ENCODE measurements at places on chromosomes 7 and 10.
A peak's percentile ranks its signal among the peaks of the same experiment; 100 is the strongest.

GRCh38 chr7:19117870-19118608 lies 603 bp upstream of the TWIST1 start:
- no peak for DNase-seq

- DNase-seq = peak; percentile 65
These were observed 51.2 kb upstream of the LAMB4 start for GRCh38 chr7:108181073-108181985.

GRCh38 chr7:13179775-13180523 lies 492.5 kb downstream of the ARL4A start:
- no peak for DNase-seq

DNA sequence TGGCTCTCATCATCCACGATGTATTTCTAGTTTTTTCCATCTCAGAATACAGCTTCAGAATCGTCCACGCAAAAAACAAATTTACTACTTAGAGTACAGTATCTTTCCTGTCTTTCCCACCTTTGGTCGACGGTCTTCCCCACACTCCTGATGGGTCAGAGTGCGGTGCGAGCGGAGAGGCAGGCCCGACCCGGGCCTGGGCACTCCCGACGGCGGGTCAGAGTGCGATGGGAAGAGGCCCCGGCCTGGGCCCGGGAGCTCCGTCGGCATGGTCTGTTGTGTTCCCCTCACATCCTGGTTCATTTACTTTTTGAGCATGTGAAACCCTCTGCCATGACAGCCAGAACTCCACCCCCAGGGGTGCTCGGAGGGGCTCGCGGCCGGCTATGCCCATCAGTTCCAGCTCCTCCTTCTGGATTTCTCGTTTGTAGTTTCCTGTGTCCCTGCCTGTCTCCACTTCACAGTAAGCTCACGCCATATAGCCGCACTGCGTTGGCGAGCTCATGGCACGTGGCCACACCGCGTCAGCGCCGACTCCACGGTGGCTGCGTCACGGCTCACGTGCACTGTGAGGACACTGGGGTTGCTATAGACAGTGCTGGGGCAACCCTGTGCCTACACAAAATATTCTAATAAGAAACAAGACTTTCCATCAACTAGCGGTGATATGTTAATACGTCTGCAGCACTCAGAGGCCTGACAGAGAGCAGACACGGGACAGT lies 7.8 kb downstream of the COX19 start:
- no peak for DNase-seq

DNA sequence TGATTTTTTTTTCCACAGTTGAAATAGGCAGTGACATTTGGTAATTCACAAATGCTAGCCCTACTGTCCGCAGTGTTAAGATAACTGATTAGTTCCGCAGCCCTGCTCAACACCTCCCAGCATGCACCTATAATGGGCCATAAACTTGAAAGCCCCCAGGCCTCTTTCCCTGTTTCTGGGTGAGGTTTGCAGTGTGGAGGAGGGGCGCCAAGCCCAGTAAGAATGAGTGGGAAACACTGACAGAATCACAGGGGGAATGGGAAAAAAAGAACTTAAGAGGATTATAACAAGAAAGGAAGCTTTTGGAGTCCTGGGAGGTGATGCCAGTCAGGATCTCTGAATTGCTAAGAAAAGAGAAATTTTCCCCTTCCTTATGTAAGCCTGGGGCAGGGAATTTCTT lies 39.6 kb upstream of the SP8 start:
- no peak for DNase-seq

DNA sequence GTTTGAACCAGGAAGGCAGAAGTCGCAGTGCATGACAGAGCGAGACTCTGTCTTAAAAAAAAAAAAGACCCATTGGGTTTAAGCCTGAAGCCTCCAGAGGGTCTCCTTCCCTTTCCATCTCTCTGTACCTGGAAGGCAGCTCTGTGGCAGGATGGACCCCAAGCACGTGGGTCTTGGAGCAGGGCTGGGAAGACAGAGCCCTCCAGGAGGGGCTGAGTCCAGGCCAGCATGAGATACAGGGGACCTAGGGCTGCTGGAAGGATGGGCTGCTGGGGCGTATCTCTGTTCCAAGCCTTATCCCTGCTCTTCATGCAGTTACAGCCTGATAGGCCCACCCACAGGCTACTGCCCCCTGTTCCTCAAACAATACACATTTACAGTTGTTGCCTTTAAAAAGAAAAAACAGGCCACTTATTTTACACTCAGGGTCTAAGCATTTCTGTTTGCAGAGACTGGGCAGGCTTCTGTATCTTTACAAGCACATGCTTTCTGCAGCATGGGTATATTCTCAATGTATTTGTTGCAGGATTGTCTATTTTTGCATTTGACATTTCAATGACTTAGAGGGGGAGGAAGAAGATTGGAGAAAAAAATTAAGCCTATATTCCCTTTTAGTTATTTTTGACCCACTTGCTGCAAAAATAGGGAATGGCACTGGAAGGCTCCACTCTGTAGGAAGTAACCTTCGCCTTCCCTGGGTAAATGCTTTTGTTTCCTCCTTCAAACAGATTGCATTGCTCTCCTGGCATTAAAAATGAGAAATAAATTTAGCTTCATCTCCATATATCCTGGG lies 60.1 kb downstream of the FAM171A1 start:
- no peak for DNase-seq

DNA sequence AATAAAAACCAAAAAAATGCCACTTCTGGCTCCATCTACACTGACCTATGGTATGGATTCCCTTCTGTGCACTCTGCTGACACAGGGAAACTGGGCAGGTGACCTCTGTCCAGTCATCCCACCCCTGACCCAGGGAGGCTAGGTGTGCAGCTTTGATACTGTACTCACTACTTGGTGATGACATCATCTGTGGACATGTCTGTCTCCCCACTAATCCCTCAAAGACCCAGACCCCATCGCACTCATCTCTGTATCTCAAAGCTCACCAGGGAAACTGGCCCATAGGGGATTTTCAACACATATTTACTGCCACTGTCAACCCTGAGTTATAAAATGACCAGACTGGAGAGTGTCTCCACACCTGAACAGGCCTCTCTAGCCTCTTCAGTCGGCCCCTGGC lies 10.6 kb downstream of the SGMS1 start:
- DNase-seq = no peak

- no peak for DNase-seq
These were observed 8.8 kb upstream of the ZNF248 start for GRCh38 chr10:37865957-37866803.

DNA sequence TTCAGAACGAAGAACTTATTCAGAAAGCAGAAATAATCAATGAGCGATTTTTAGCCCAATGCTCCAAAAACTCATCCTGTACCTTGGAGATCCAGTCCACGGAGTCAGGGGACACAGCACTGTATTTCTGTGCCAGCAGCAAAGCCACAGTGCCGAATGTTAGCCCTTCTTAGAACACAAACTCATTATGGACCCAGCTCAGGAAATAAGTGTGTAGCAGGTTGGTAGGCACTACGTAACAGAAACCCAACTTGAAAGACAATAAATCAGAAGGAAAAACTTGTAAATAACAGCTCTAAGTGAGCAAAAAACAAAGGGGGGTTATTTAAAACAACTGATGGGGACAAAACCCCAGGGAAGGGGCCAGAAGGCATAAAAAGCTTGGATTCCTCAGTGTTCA lies 112.0 kb upstream of the PRSS1 start:
- DNase-seq = no peak

DNA sequence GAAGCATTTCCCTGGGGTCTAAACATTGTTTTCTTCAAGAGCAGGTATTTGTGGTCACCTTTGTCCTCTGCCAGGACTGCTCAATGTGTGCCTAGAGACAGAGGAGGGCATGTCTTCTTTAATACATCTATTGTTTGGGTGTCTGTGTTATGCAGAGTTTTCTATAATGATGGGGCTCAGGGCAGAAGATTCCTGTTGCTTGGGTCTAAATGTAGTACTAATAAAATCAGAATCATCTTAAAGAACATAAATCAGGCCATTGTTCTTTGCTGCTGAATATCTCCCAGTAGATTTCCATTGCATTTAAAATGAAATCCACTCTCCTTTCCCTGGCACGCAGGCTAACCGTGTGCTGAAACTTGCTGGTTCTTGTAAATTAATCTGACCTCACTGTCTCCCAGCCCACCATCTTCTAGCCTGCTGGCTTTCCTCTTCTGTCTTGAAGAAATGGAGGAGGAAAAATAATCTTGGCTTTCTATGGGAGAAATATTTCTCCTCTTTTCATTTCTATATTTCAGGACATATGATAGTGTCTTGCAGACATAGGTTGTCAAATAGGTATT lies 1396.8 kb downstream of the GATA3 start:
- DNase-seq = no peak

Measured in astrocyte of the cerebellum (primary cell).